ENCODE measurements at places on chromosomes 3 and 15.
A peak's percentile ranks its signal among the peaks of the same experiment; 100 is the strongest.

DNA sequence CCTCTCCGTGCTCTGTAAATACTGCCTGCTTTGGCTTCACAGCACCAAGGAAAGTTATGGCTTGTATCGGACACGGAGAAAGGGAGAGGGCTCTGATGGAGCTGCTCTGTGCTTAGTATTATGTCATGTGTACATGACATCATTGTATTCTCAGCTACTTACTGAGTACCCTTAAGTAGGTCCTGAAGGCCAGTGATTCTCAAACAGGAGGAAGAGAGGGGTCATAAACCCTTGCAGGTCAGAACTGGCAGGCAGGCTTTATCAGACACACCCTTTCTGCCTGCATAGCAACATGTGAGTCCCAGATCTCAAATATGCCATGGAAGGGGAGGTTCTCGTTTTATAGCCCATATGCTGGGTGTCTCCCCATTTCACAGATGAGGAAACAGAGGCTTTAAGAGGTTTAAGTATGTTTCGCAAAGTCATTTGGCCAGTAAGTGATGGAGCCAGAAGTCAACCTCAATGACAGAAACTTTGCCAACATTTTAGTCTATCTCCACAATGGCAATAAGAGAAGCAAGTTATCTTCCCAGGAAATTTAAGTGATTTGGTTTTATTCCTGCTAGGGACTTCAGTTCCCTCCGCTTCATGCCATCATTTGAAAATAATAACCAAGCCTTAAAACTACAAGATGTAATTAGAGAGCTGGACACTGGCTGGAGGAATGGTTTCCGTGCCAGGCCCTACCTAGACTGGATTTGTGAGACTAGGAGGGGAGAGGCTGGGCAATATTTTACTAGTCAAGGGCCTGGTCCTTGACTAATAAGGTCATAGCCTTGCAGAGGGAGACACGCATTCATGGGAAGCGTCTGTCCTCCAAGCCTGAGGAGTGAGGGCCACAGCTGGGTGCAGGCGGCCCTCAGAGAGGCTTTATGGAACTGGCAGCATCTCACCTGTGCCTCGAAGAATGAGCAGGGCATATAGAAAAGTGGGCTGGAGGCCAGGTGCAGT, 133.0 kb downstream of the XXYLT1 start:
- ATAC-seq, result no peak

- no peak for ATAC-seq
Measured at GRCh38 chr3:14231145-14231990, 52.8 kb downstream of the LSM3 start.

GRCh38 chr3:112539825-112540650, 21.7 kb downstream of the ATG3 start:
- no peak for ATAC-seq

GRCh38 chr3:101351829-101352228, 31.5 kb upstream of the IMPG2 start:
- no peak for ATAC-seq

DNA sequence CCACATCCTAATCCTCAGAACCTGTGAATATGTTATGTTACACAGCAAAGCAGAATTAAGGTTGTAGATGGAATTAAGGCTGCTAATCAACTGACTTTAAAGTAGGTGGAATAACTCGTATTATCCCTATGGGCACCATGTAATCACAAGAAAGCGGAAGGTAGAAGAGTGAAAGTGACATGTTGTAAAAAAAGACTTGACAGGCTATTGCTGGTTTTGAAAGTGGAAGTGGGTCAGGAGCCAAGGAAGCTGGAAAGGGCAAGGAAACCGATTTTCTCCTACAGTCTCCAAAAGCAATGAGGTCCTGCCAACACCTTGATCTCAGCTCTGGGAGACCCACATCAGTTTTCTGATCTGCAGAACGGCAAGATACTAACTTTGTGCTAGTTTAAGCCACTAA, 6.6 kb downstream of the TP63 start:
- ATAC-seq, result no peak

DNA sequence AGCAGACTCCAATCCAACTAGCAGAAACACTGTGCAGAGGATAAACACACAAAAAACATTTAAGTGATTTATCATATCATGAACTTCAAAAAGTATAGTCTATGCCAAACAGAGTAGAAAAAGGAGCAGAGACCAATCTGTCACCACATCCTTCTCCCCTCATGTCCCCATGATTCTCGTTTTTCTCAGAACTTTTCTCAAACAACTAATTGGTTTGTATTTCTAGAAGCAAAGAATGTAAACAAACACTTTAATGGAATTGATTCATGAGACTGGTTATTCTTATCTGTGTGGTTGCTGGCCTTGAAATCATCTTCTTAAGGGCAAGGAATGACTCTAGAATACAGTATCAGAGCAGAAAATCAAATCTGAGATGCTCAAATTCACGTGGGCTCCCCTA, 294.2 kb upstream of the THBS1 start:
- ATAC-seq, result peak; percentile 24

DNA sequence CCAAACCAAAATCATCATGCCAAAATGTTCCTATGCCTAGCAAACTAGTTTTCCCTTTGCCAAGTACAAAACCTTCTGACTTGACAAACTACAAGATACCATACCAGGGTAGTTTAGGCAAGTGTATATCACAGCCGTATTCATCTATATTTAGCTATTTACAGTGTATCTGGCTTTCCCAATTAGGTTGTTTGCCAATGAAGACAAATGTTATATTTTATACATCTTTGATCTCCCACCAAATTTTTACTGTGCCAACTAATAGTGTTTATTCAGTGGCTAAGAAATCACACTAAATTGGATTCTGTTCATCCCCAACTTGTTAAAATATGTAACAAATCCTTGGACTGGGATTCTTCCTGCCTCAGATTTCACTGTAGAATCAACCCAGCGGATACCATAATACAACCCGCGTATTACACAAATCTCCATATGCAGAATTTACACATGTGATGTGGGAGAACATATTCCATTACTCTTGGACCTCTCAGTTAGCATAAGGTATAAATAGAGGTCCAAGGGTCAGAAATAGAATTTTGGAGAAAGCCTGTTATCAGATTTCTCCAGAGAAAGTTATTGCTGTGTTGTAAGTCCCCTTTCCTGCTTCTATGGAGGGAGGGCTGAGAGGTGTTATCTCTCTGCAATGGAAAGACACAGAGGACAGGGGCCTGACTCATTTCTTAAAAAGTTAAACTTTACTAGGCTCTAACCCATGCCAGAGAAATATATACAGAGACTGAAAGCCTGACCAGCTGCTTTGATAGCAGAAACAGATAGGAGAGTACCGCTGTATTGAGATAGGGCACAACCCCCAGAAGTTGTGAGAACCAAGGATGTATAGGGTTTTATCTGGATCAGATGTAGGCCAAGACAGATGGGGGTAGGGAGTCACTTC, 467.0 kb downstream of the FGF12 start:
- ATAC-seq, result no peak

- ATAC-seq, result no peak
Measured at GRCh38 chr3:25945836-25946235, 155.9 kb downstream of the OXSM start.

DNA sequence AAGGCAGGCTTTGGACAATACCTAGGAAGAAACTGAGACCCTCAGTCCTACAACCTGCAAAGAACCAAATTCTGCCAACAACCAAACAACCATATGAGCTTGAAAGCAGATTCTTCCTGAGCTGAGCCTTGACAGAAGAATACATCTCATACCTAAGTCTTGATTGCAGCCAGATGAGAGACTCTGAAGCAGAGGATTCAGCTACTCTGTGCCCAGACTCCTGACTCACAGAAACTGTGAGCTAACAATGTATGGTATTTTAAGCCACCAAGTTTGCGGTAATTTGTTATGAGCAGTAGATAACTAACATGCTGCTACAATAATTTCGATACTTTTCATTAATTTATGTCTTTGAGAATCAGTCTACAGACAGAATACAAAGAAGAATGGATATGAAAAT, 325.1 kb upstream of the CBLB start:
- no peak for ATAC-seq

GRCh38 chr15:69305204-69305931, 6.7 kb downstream of the PAQR5 start:
- ATAC-seq, result peak; percentile 89

GRCh38 chr15:85832394-85832793, 37.7 kb upstream of the KLHL25 start:
- ATAC-seq, result no peak

GRCh38 chr3:171456765-171457606, 3.2 kb downstream of the TNIK start:
- ATAC-seq, result no peak

- no peak for ATAC-seq
Measured at GRCh38 chr3:87002346-87002745, 11.4 kb upstream of the VGLL3 start.

GRCh38 chr15:74976159-74976558, 19.2 kb upstream of the SCAMP5 start:
- ATAC-seq, result no peak

GRCh38 chr3:130737622-130738021, 9.0 kb downstream of the PIK3R4 start:
- no peak for ATAC-seq

- ATAC-seq, result peak; percentile 49
Measured at GRCh38 chr3:73203101-73203500, 141.6 kb downstream of the EBLN2 start.

DNA sequence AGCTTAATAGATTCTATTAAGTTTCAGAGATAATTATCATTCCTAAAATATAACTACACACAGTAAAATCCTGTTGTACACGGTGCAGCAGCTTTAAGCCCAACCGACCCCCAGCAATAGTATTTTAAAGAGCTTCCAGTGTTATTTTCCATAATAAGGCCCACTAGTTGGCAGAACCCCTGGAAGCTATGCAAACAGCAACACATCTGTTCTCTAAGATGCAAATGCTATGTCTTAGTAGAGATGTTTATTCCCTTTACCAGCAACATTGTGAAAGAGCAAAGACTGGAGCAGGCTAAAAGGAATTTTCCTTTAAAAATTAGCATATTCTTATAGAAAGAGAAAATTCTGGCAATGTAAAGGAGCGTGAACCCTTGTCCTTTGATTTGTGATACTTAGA, 819.7 kb upstream of the ALCAM start:
- ATAC-seq, result no peak

GRCh38 chr3:148372206-148372875, 325.4 kb upstream of the AGTR1 start:
- ATAC-seq, result no peak

DNA sequence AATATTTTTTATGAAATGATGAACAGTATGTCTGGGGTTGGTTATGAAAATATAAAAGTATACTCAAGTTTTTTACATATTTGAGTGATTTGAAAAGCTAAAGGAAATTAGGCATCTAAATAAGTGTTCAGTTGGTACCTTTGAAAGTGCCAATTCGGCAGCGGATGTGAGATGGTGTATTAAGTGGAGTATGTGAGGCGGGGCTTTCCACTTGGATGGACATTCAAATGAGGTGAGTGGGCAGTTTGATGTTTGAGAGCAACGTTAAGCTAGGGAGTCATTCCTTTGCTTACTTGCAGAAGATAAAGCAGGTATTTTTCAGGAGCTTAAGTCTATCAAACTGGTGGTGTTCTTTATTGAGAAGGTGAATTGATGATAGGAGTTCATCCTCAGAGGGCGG, 189.0 kb upstream of the GOLIM4 start:
- ATAC-seq, result no peak

GRCh38 chr15:26182441-26182840, 319.3 kb upstream of the ATP10A start:
- ATAC-seq, result no peak

GRCh38 chr15:86159468-86159867, 79.8 kb downstream of the AGBL1 start:
- ATAC-seq, result peak; percentile 54

GRCh38 chr3:1404270-1404962, 311.6 kb downstream of the CNTN6 start:
- ATAC-seq, result no peak

- ATAC-seq, result no peak
Measured at GRCh38 chr15:89899295-89899945, 5.6 kb upstream of the AP3S2 start.

DNA sequence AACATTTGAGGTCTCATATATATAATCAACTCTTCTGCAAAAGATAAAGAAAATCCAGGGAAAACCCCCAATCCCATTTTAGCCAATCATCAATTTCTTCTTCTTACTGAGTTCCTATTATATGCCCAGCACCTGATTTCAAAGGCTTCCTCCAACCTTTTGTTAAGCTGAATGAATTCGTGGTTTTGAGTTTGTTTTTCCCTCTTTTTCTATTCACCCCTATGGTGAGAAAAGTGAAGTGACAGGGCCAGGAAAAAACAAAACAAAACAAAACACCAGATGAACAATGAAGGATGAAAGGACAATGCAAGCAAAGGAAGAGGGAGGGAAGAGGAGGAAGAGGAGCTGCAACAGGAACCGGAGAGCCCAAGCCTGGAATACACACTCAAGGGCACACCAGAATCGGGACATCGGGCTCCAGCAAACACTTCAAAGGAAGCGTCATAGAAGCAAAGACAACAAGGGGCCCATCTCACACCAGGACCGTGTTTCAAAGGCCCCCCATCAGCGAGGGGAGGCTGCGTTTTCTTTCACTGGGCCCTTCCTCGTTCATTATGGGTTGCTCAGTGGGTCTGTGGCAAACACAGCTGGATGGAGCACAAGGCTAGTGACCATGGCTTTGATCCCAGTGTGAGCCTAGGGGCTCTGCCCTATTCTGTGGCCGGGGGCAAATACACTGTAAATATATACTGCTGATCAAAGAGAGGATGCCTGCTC, 50.2 kb downstream of the VGLL4 start:
- ATAC-seq, result no peak

DNA sequence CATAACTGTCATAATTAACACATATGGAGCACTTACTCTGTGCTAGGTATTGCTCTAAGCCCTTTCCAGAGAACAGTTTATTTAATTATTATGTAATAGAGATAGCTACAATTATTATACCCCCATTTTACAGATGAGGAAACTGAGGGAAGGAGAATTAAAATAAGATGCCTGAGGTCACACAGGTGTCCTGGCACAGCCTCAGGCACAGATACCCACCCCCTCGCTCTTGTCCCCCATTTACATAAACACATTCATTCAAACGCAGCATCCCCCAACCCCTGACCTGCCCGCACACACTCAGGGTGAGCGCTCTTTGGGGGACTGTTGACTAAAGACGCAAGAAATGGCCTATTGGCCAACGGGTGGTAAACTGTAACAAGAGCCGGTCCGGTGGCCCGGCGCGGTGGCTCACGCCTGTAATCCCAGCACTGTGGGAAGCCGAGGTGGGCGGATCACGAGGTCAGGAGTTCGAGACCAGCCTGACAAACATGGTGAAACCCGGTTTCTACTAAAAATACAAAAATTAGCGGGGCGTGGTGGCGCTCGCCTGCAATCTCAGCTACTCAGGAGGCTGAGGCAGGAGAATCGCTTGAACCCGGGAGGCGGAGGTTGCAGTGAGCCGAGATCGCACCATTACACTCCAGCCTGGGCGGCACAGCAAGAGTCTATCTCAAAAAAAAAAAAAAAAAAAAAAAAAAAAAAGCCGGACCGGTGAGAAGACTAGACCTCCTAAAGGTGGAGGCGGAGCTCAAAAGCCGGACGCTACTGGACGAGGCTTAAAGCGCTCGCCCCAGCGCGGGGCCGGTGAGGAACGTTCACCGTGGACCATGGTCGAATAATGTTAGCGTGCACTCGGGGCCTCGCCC, 1.9 kb upstream of the ISL2 start:
- no peak for ATAC-seq

- no peak for ATAC-seq
Measured at GRCh38 chr3:192687488-192688152, 39.7 kb downstream of the FGF12 start.

Measured in SK-N-SH treated with all-trans-retinoic acid at 6 μM for 48 hours (cell line).